ENCODE measurements at places on chromosomes 7 and 10.

GRCh38 chr7:163298-163695 lies 29.1 kb upstream of the FAM20C start:
- no peak for DNase-seq

GRCh38 chr7:24778543-24779282 lies 21.4 kb upstream of the GSDME start:
- DNase-seq, result no peak

DNA sequence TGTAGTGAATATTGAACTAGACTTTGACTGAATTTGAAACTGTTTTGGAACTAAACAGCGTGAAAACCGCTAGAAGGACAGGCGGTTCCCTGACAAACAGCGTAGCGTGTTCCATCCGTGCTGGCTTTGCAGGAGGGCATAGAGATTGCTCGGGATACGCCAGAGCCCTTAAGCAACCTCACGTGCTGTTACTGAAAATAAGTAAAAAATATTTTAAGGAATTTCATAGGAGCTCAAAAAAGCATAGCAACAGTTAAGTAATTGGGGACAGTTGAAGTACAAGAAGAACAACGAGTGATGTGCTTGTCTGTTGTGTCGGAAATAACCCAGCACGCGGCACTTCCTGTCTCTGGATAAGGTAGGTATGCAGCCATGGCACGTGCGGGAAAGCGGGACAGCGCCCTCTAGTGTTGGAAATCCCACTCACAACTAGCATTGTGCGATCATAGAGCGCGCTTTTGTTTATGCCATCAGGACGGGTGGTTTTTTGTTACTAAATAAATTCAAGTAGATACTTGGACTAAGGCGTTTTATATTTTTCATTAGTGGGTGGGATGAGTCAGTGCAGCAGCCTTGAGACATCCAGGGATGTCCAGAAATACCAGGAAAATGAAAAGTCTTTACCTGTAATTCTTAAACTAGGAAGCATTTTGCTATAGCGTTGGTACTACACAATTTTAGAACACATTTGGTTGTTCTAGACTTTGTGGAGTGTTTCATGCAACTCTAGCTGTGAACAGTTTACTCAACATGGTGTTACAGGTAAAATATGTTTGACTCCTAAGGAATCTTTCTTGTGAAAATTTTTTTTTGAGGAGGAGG lies 50.4 kb downstream of the DNAJB6 start:
- DNase-seq, result peak; percentile 88

- DNase-seq, result no peak
Observed at GRCh38 chr7:82700741-82701140, 257.2 kb upstream of the CACNA2D1 start.

DNA sequence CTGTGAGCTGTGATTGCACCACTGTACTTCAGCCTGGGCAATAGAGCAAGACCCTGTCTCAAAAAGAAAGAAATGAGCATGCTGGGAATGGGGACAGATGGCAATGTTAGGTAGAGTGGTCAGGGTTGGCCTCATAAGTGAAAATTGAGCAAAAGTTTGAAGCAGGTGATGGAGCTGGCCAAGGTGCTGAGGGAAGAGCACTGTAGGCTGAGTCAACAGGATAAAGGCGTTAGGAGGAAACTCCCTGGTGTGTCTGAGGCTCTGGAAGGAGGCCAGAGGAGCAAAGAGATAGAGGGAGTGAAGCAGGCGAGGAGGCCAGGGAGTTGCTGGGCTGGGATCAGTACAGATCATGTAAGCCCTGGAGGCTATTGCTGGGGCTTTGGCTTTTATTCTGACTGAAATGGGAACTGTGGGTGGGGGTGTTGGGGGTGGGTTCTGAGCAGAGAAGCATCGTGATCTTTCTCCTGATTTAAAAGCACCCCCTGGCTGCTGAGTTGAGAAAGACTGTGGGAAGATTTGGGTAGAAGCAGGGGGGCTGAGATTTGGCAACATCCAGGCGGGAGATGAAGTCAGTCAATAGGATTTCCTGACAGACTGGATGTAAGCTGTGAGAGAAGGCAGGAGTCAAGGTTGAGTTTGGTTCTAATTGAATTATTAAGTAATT lies 52.5 kb upstream of the VKORC1L1 start:
- DNase-seq, result no peak

- DNase-seq, result peak; percentile 7
Observed at GRCh38 chr10:104925232-104925851, 284.3 kb downstream of the SORCS3 start.

GRCh38 chr10:89879121-89879520 lies 177.7 kb downstream of the KIF20B start:
- DNase-seq, result no peak

DNA sequence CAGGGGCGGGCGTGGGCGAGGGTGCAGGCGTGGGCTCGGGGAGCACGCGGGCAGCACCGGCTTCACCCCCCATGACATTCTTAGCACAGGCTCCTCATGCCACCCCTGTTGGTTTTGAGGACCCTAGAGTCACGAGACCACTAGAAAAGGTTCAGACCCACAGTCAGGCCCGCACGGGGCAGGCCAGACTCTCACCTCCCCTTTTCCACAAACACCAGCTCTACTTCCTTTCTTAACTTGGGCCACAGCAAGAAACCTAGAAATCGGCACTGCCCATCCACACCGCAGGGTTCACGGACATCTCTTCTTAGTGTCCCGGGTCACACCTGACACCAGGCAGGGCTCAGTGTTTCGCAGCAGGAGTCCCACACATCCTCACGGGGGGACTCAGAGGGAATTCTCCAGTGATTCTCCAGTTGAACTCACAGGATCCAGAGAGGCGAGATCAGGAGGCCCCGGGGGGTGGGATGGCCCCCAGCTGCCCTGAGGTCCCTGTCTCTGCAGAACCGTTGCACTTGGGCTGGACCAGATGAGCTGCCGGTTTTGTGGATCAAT lies 52.0 kb downstream of the JAKMIP3 start:
- DNase-seq, result no peak

DNA sequence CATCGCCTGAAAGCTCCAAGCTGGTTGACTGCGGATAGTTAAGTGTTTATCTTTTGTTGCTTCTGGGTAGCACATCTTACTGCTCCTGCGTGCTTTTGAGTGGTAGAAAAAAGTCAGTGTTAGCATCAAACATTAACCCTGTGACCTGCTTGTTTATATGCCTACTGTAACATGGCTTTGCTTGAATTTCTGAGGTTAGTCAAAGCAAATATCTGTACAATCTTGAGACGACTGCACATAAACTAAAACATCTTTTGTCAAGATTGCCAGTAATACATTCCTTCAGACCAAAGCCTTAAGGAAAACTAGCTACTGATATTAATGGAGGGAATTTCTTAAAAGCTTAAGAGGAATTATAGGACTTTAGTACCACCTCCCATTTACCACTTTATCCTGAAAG lies 163.7 kb downstream of the BAMBI start:
- DNase-seq, result no peak

GRCh38 chr10:132223156-132223590 lies 36.4 kb downstream of the DPYSL4 start:
- peak; percentile 36 for DNase-seq

DNA sequence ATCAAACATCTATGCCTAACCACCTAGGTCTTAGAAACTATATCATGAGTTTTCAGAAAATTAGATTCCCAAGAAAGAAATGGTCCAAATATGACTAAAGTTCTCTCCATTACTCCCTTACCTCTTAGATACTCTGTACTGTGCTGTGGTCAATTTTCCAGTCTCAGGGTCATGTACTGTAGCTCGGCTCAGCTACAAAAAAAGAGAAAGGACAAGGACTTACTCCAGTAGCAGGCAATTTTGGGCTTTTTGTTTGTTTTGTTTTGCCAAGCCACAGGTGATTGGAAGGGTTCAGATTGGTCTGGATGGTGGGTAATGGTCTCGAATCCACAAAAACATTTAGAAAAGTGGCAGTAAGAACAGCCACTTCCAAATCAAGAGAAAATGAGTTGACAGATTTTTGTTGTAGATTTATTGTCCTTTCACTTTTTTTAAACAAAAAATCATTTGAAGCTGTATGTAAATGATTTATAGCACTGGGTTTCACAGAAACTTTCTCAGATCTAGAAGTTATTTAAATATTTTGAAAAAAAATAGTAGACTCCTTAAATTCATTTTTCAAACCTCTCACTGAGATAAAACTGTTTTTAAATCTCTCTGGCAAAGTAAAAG lies 52.8 kb downstream of the P4HA1 start:
- no peak for DNase-seq

- no peak for DNase-seq
Observed at GRCh38 chr10:59779756-59780533, 26.7 kb upstream of the MRLN start.

DNA sequence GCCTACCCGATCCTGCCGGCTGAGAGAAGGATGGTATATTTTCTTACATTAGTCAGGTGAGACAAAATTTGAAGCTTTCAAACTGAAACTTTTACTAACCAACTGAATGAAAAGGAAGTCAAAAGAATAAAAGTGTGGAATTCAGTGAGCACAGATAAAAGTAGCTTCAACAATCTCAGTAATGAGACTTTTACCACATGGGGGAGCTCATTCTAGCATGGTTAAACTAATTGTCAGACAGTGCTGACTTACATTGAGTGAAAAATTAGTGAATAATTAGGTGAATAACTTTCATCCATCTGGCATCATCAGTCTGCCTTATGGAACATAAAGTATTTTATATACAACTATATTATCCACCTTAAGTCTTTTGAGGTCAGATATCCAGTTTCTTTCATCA lies 8.4 kb downstream of the FAM237B start:
- DNase-seq, result no peak

DNA sequence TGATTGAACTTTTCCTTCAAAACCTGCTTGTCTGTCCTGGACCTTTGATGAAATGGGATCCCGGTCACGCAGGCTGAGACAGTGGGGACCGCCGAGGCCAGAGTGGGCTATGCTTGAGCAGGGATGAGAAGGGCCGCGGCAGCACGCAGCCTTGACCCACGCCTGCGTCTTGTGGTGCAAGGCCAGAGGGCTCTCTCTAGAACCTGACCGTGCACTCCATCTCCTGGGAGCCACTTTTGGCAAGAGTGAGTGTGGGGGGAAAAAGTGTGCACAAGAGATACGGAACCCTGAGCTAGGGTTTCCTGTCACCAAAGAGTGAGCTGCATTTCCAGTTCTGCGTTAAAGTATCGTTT lies 42.4 kb downstream of the WIPI2 start:
- DNase-seq, result no peak

GRCh38 chr10:19795684-19796083 lies 20.5 kb upstream of the PLXDC2 start:
- no peak for DNase-seq

DNA sequence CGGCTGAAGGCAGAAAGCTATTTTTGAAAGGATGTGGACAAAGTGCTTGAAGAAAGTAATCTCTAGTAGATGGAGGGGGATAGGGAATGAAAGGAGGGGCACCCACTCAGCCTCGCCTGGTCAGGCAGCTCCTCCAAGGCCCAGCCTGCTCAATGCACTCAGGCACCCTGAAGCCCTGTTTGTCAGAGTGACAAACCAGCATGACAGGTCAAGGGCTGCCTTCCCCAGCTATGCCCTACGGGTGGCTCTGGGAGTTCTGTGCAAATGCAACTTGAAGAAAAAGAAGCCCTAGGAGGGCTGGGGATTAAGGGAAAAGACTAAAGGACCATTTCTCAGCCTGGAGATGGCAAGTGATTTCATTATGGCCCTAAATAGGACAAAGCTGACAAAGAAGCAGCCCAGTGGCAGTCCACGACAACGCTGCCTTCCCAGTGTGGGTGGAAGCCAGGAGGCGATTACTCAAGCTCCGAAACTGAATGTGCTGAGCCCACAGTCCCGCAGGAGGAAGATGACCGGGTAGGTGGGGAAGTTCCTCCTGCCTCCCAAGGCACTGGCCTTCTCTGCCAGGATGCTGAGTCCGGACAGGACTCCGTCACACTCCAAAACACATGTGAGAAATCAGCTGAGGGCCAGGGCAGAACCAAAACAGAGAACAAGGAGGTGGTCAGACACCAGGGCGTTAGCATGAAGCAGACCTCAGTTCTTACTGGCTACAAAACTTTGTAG lies 16.3 kb downstream of the LIPA start:
- DNase-seq, result no peak

- no peak for DNase-seq
Observed at GRCh38 chr7:147707926-147708325, 882.6 kb upstream of the C7orf33 start.

GRCh38 chr7:2668401-2668800 lies 19.6 kb upstream of the AMZ1 start:
- DNase-seq, result no peak

DNA sequence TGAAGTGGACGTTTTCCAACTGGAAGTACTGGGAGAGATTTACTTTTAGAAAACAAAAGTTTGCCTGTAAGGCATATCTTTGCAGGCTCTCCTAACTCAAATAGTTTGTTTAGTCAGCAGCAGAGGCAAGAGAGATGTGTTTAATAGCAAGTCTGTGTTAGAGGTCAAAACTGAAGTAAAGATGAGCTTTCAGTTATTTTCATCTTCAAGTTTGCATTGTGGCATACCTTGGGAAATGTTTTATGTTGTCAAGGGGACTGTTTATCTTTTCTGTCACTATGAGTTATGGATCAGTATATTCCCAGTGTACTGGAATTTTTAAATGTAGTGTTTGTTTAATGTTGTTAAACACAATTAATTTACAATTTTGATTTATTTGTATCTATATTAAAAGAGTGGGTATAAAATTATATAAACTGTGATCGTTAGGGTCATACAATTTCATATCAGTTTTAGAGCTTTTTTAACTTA lies 169.7 kb upstream of the PPP1R3A start:
- no peak for DNase-seq

GRCh38 chr7:95766657-95767056 lies 5.7 kb upstream of the DYNC1I1 start:
- no peak for DNase-seq

- DNase-seq, result no peak
Observed at GRCh38 chr10:2494399-2494798, 572.9 kb upstream of the PFKP start.

DNA sequence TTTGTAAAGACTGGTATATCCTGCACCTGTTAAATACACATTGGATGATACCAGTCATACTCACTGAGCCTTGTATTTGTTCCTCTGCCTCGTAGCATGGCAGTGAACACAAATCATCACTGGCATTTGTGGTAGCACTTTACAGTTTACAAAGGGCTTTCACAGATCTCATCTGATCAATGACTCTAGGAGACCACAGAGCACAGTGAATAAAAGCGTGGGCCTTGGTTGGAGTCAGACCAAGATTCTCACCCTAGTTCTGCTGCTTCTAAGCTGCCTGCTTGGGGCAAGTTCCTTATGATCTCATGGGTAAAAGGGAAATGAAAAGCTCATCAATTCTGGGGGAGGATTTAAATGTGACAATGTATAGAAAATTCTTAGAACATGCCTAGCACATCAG lies 129.9 kb upstream of the AGK start:
- DNase-seq, result no peak

- no peak for DNase-seq
Observed at GRCh38 chr7:21867226-21867625, 78.5 kb downstream of the CDCA7L start.

GRCh38 chr7:7581531-7582179 lies 15.0 kb downstream of the MIOS start:
- no peak for DNase-seq
